ENCODE measurements at places on chromosomes 7 and 10.

DNA sequence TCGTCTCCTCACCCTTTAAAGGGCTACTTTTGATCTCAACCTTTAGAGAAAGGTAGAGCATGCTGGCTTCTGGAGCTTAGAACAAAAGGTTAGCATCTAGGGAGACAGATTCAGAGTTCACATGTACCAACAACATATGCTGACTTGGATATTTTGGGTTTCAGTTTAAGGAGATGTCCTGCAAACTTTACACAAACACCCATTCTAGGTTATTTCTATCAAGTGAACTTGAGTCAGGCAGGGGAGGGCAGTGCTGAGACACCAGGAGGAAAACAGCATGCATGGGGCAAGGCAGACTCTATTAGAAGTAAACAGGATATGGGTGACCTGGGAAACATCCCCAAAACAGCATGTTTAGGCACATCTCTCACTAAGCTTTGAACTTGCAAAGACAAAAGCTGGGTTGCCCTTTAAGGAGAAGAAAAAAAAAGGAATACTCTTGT lies 43.8 kb downstream of the ARL4A start:
- no peak for DNase-seq

- DNase-seq, result no peak
Measured at GRCh38 chr7:82506702-82507101, 63.1 kb upstream of the CACNA2D1 start.

DNA sequence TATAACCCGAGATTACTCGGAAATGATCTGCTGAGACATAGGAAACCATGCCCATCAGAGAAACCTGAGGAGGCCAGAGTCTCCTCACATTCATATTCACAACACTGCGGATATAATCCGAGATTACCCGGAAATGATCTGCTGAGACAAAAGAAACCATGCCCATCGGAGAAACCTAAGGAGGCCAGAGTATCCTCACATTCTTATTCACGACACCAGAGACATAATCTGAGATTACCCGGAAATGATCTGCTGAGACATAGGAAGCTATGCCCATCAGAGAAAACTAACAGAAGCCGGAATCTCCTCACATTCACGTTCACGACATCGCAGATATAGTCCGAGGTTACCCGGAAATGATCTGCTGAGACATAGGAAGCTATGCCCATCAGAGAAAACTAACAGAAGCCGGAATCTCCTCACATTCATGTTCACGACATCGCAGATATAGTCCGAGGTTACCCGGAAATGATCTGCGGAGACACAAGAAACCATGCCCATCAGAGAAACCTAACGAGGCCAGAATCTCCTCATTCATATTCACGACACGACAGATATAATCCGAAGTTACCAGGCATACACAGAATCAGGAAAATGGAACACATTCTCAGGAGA lies 422.3 kb upstream of the AKR1E2 start:
- no peak for DNase-seq

DNA sequence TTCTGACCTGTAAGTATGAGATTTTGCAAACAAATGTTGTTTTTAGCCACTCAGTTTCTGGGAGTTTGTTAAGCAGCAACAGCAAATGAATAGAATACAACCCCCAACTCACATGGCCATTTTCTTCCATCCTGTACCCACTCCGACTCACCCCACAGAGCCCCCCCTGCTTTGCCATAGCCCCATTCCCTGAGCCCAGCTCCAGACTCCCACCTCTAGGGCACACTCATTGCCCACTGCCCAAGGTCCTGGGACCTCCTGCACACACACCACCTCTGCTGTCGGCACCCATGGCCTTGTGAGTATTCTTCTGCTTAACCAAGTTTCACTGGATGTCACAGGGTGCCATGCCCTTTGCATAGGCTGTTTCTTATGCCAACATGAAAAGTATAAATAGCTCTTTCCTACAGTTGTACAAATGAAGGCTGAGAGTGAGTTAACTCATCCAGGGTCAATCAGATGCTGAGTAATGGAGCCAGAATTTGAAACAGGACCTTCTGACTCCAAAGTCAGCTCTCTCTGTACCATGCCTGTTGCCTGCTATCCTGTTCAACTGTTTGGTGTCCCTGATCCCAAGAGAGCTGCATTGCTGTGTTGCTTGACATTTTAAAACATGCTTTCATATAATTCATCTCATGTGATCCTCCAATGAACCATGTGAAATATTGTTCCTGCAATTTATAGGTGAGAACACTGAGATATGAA lies 367.8 kb upstream of the ZMIZ1 start:
- no peak for DNase-seq

GRCh38 chr7:87564296-87564963 lies 36.3 kb downstream of the ABCB1 start:
- no peak for DNase-seq

- no peak for DNase-seq
Measured at GRCh38 chr10:11249152-11249807, 231.6 kb downstream of the CELF2 start.

GRCh38 chr10:5364890-5365338 lies at the start of gene UCN3:
UCN3 (plus strand) TSS chr10:5364966; CDS start chr10:5373721, 8,755 bp downstream.
- no peak for DNase-seq

- no peak for DNase-seq
Measured at GRCh38 chr10:34492081-34492480, 323.0 kb downstream of the PARD3 start.

GRCh38 chr10:113430634-113431397 lies 122.0 kb upstream of the HABP2 start:
- no peak for DNase-seq

DNA sequence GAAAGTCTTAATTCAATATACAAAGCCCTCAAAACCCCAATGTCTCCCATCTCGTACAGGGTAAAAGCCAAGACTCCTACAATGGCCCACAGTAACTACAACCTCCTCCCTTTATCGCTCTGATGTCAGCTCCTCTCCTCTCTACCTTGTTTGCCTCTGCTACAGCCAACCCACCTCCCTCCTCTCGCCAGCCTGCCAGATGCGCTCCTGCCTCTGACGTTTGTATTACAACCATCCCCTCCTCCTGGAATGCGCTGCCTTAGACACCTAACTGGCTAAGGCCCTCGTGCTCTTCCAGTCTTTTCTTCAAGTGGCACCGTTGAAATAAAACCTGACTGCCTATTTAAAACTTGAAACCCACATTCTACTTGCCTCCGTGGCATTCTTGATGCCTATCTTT lies 115.3 kb upstream of the MYO3A start:
- DNase-seq, result no peak

- DNase-seq, result no peak
Measured at GRCh38 chr10:86195521-86196157, 171.0 kb downstream of the GRID1 start.

DNA sequence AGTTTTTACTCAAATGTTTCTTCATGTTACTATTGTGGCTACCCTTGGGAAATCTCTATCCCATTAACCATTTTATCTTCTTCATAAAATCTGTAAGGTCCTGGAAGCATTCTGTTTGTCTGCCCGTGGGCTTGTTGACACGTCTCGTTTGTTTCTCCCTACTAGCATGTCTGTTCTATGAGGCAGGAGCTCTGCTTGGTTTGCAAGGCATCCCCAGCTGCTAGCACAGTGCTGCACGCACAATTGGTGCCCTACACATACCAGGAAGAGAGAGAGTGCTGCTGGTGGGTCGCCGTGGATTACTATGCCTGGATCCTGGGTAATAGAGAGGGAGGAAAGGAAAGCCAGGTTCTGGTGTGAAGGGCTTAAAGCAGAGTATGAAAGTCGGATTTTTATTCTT lies 166.1 kb upstream of the TNS3 start:
- no peak for DNase-seq

DNA sequence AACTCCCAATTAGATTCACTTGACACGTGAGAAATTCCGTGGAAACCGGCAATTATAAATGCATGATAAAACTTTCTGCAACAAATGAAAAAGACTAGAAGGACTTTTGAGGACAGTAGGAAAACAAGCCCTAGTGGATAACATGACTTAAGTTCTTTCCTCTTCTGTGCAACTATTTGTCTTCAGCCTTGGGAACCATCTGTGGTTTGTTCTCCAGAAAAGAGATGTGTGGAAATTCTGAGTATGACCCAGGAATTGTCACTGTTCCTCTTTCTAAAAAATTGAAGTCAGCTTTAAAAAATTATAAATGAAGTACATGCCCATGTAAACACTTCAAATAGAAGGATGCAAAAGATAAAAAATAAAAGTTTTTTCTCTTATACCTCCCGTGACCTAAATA lies 128.6 kb upstream of the SVIL start:
- DNase-seq, result no peak

GRCh38 chr7:26868841-26869495 lies 4.6 kb upstream of the SKAP2 start:
- DNase-seq, result no peak

GRCh38 chr7:101527844-101528667 lies 101.0 kb downstream of the MYL10 start:
- DNase-seq, result no peak

GRCh38 chr7:101857358-101857811 lies 40.0 kb downstream of the CUX1 start:
- no peak for DNase-seq

- no peak for DNase-seq
Measured at GRCh38 chr10:89668386-89669071, 23.5 kb upstream of the PANK1 start.

GRCh38 chr7:17010637-17011300 lies 129.0 kb upstream of the AGR3 start:
- no peak for DNase-seq

GRCh38 chr10:36577126-36577525 lies 548.3 kb upstream of the ANKRD30A start:
- DNase-seq, result no peak

GRCh38 chr7:25240896-25241295 lies 12.6 kb upstream of the NPVF start:
- no peak for DNase-seq

- DNase-seq, result no peak
Measured at GRCh38 chr10:58836176-58836700, 323.6 kb downstream of the BICC1 start.

DNA sequence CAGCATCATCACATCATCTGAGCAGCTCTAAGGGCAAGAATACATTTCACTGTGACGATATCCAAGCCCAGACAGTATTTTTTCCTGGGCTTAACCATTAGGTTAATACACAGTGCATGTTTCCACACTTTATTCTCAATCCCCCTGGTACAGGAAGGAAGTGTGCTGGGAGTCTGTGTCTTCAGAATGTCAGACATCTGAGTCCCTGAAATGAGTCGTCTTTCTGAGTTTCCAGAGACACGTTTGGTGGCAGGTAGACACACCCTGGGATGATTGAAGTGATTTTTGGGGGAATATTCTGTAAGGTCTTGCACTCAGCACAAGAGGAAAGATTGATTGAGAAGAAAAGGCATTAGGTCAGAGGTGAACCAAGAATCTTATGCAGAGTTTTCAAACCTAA lies 13.1 kb upstream of the SHH start:
- no peak for DNase-seq

DNA sequence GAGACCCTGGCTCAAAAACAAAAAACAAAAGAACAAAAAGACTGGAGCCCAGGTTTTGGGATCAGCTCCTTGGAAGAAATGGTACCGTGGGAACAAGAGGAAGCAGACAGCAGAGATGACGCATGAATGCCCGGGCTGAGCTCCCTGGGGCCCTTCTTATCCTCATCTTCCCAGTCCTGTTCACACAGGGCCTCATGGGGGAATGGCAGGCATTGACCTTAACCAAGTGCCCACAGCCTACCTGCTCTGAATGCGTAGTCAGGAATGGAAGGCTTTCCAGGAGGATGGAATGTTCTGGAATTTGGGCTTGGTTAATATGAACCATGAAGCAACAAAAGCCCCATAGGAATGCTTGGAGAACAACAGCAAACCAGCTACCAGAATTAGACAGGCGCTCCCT lies 154.7 kb downstream of the PRPF18 start:
- DNase-seq, result no peak

DNA sequence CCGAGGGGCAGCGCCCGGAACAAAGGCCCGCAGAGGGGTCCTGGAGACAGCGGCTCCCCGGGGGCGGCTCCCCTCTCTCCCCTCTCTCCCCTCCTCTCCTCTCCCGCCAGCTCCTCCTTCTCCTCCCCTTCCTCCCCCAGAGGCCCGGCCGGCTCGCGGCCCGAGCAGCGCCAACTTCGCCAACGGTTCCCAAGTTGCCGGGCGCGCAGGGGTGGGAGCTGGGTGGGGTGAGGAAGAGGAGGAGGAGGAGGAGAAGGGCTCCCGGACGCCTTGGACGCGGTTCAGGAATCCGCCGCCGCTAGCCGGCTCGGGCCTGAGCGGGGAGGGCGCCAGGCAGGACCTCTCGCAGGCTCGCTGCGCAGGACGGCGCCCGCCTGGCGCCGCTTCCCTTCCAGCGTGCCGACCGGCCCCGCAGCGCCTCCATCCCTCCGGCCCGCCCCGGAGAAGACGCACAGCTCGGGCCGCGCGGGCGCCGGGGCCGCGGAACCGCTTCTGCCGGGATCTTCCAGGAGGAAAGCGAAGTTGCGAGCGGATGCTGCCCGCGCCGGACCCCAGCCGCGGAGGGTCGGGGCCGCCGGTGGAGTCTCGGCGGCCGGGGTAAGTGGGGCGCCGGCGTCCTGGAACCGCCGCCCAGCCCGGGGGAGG lies at the start of gene CHST3:
CHST3 (plus strand) TSS at position 298 of the 645 bp plus-strand sequence. CDS start 41,448 bp downstream, outside the sequence.
- no peak for DNase-seq

- DNase-seq, result no peak
Measured at GRCh38 chr7:81002421-81002820, 83.6 kb upstream of the SEMA3C start.

- no peak for DNase-seq
Measured at GRCh38 chr7:141664450-141664849, 37.5 kb downstream of the DENND11 start.

DNA sequence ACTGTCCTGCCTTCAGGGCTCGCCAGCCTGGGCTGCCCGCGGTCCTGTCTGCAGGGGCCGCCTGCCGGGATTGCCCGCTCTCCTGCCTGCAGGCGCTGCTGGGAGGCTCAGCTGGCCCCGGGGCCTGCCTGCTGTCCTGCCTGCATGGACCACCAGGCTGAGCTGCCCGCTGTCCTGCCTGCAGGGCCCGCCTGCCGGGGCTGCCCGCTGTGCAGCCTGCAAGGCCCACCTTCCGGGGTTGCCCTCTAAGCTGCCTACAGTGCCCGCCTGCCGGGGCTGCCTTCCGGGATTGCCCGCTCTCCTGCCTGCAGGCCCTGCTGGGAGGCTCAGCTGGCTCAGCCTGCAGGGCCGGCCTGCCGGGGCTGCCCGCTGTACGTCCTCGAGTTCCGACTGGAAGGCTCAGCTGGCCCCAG lies 164.4 kb downstream of the GLRX3 start:
- no peak for DNase-seq

GRCh38 chr7:16970732-16971482 lies 89.1 kb upstream of the AGR3 start:
- DNase-seq, result no peak

DNA sequence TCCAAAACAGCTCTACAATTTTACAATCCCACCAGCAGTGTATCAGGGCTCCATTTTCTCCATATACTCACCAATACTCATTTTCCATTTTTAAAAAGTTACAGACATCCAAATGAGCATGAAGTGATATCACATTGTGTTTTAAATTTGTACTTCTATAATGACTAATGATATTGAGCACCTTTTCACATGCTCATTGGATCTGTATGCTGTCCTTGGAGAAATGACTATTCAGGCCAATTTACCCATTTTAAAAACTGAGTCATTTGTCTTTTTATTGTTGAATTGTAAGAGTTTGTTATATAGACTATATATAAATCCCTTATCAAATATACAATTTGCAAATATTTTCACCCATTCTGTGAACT lies 162.0 kb downstream of the MAGI2 start:
- no peak for DNase-seq

- DNase-seq, result peak; percentile 56
Measured at GRCh38 chr7:117119192-117119924, 166.1 kb downstream of the ST7 start.

- no peak for DNase-seq
Measured at GRCh38 chr7:101865031-101865430, 47.6 kb downstream of the CUX1 start.

- DNase-seq, result no peak
Measured at GRCh38 chr7:32952876-32953275, 4.4 kb upstream of the FKBP9 start.

Data from fibroblast of skin of left quadriceps (primary cell).